ENCODE measurements at places on chromosomes 12 and 14.

DNA sequence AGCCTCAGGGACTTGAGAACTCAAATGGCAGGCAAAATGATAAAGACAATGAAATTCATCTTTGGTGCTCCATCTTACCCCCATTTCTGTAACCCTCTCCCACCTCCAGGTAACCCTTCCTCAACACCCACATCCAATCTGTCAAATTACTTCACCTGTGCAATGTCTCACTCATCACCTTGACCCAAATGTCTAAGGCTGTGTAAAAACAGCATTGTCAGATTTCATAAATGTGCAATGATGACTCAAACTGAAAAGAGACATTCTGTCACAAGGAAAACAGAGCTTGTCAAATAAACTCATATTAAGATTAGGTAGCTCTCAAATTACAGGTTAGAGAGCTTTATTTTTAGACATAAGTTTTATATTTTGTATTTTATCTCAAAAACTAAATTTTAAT is 19.9 kb upstream of the COCH start:
- DNase-seq: no peak

- no peak for DNase-seq
These were observed 244.0 kb downstream of the BCL11B start for GRCh38 chr14:99028041-99028440.

DNA sequence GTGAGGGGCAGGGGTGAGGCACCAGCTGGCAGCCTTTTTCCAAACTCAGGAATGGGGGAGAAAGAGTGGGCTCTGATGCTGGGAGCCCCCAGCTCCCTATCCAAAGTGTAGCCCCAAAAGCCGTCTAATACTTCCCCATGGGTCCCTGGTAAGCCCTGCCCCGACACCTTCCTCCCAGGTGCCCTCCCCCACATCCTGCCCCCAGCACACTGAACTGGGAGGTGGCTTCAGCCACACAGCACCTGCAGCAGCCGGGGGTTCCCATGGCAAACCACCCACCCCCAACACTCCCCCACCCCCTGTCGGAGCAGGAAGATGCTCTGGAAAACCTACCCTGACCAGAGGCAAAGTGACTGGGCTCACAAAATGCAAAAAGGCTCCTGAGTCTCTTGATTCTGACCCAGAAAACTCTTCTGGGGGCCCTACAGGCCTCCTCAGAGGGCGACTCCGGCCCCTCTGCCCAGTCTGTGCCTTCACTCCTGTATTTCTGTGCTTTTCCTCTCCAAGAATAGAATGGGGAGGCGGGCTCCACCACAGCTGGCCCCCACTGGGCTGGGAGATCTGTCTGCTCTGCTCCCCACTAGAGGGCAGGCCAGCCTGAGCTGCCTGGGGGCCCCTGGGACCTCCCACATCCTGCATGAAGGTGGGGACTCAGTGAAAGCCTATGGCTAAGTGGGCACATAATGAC is 81.6 kb downstream of the ITPK1 start:
- no peak for DNase-seq

GRCh38 chr14:86708846-86709339 is 1178.9 kb downstream of the FLRT2 start:
- DNase-seq: no peak

DNA sequence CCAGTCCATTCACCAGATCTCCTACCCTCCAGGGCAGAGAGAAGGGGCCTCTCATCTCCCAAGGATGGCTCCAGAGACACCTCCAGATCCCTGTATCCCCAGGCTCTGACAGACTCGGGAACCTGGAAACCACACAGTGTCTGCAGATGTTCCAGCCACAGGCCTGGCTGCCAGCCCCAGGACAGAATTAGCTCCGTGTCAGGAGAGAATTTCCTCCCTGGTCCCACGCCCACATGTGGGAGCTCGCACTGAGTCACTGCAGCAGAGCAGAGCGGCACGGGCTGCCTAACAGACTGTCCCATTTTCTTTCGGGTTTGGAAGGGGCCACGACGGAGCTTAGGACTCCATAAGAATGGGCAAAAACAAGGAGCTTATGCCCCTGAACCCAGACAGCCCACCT is 33.6 kb downstream of the CMKLR1 start:
- DNase-seq: peak; percentile 80

DNA sequence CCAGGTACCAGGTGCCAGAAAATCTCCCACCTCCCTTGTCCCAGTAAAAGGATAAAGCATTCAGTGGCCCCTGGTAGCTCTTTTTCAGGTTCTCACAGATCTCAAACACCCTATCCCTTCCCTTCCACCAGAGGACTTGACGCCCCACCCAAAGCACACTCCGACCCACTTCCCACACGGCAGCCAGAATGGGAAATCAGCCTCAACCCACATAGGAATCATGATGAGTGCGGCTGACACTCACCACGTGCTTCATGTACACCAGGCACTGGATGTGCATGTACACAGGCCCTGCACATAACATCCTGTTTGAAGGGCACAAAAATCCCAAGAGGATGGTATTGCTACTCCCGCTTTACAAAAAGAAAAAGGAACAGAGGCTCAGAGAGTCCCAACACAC is 71.9 kb downstream of the TBX3 start:
- DNase-seq: no peak

GRCh38 chr12:51441583-51441982 is 17.0 kb downstream of the SLC4A8 start:
- DNase-seq: no peak

- DNase-seq: no peak
These were observed 4.4 kb upstream of the TBX3 start for GRCh38 chr12:114688256-114688845.

- no peak for DNase-seq
These were observed 168.0 kb downstream of the RAD51B start for GRCh38 chr14:67987606-67988005.

DNA sequence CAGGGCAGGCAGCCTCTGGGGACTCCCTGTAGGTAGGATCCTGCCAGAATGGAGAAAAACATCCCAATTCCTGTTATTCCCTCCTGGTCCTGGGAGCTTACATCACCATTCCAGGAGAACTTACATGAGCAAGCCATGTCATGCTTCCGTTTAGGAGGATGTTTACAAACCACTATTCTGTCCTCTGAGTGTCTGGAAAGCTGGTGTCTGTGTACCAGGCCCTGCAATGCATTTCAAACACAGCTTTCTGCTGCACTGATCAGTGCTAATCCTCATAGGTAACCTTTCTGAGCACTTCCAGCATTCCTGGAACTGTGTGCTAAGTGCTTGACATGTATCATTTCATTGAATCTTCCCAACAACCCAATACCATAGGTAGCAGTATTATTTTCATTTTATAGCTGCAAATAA is 19.8 kb upstream of the MAP1LC3B2 start:
- no peak for DNase-seq

- no peak for DNase-seq
These were observed 439.4 kb upstream of the DCN start for GRCh38 chr12:91622037-91622436.

GRCh38 chr14:63299351-63300110 is 19.2 kb downstream of the GPHB5 start:
- no peak for DNase-seq

GRCh38 chr12:109587921-109588320 is 14.3 kb downstream of the MVK start:
- no peak for DNase-seq

DNA sequence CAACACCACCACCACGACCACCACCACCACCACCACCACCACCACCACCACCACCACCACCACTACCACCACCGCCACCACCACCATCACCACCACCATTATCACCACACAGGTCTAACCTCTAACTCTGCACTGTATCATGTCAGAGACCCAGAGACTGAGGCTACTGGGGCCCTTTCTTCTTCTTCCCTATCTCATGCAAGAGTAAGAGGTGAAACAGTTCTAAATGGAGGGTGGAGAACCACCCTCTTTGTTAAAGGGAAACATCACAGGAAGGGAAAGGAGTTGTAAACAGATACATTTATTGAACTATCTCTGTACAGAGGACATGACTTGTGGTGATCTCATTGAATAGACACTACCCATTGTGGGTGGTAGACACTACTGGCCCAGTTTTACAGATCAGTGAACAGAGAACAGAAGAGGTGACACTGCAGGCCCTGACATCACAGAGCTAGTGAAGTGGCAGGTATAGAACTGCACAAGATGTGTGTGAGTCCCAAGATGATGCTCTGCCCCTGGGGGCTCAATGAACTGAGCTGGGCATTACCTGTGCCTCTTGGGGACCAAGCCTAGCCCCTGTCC is 91.6 kb downstream of the FOXN3 start:
- DNase-seq: no peak

- DNase-seq: no peak
These were observed 19.1 kb downstream of the GOLGA5 start for GRCh38 chr14:92813201-92813600.

- no peak for DNase-seq
These were observed 976.2 kb upstream of the LRFN5 start for GRCh38 chr14:40630471-40630870.

DNA sequence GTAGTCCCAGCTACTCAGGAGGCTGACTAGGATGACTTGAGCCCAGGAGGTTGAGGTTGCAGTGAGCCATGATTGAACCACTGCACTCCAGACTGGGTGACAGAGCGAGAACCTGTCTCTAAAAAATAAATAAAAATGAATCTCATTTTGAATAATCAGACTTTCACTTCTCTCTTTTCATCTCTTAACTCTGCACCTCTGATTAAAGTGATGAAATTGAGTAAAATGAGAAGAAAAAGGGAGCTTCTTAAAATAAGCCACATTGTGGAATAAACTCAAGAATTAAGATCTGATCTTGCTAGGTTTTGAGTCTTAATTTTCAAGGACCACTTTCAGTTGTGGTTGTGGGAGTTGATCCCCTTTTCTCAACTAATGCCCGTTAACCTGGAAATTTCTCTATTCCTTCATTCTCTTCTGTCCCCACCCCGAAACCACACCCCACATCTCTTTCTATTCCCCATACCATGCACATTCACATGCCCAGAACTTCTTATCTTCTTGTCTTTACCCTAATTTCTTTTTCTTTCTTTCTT is 70.9 kb upstream of the ETV6 start:
- DNase-seq: no peak

DNA sequence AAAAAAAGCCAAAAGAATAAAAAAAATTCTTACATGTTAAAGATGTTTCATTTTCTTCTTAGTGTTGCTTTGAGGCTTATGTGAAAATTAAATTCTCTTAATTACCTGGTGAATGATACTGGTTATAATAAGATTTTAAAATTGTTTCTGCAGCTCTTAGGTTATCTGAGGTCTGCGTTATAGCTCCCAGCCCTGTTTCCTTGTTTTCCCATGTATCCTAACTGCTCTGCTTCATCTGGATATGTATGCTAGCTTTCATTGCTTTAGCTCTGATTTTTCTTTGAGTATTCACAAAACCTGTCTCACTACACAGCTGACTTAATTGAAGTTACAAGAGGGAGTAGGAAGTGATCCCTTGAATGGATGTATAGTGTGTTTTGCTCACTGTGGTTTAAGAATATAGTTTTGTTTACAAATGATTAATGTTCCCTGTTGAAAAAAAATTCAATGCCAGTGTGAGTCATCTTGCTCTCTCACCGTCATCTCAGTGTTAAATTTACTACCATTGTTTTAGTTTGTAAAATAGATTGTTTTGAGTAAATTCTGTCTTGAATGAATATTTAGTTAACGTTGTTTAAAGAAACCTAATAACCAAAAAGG is 26.8 kb downstream of the CPSF6 start:
- DNase-seq: no peak

GRCh38 chr12:75937486-75937885 is 94.1 kb downstream of the PHLDA1 start:
- no peak for DNase-seq

DNA sequence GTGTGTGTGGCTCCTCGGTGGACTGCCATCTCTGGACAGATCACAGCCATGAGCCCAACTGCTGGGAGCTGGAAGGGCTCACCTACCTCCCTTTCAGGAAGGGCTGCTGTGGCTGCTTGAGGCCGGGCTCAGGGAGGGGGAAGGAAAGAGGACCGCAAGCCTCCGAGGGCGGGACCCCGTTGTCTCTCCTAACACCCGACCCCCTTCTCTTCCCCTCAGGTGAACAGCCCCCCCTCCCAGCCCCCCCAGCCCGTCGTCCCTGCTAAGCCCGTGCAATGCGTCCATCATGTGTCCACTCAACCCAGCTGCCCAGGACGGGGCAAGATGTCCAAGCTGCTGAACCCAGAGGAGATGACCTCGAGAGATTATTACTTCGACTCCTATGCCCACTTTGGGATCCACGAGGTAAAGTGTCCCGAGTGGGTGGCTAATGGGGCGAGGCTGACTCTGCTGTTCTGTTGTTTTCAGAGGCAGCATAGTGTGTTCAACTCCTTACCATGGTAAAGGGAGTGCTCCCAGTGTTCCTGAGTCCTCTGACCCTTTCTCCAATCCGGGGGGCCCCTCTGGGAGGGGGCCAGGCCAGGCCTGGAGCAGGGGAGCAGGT is 49.5 kb downstream of the PRMT8 start:
- no peak for DNase-seq

DNA sequence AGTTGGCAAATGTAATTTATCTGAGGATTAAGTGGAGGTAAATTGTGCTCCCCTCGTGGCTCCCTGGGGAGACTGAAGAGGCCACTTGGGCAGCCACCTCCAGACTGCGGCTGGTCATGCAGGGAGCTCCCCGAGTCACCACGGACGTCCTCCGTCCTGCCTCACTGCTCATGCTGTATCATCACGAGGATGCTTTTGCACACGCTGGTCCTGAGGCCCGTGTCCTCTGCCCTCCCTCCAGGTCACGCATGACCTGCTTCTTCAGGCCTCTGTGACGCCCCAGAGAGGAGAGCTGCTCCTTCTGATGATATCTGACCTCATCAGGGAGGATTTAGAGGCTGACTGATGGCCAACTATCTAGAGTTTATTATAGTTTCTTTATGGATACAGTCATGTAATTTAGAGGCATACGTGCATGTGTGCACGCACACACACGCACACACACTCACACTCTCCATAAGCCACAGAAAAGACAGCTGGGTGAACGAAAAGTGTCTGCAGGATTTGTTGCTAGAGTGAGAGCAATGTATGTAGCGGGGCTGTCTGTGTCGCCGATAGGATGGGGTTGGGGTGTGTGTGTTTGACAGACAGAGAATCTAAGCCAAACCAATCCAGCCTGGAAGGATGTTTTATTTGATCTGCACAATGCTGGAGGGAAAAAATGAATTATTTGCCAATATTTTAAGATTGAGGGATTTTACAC is 160.0 kb downstream of the ADGRD1 start:
- DNase-seq: no peak

- no peak for DNase-seq
These were observed 95.7 kb downstream of the CEP128 start for GRCh38 chr14:80845856-80846255.

DNA sequence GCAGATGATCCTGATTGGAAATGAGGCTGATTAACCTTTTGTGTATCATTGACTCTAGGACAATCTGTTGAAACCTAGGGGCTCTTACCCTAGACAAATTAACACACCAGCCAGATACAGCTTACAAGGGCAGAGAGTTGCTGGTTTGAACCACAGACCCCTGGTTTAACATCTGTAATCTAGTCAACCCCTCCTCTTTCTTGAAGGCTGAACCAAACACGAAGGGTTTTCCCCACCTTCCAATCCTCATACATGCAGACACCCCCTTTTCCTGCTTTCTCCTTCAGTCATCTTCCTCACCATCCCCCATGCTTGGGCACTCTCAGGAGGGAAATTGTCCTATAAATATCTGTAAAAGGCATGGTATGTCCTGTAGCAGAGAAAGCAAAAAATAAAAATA is 126.0 kb upstream of the HIF1A start:
- no peak for DNase-seq
